Esophagus squamous epithelium (tissue), 5 donors: ENCODE measurements at places on chromosomes 13 and 19.

DNA sequence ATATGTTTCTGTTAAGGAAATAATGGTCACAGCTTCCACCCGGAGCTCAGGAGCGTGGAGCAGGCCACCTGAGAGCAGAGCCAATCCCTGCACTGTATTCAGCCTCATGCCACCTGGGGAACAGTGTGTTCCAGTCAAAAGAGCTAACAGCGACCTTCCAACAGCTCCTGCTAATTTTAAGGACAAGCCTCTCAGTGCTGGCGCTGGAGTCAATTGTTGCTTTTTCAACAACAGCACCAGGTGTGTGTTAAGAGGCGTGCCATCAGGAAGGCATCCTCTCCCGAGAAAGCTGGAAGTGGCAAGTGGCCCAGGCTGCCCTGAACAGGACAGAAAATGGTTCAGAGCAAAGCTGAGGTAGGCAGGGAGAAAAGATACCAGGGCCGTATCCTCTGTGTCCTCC, 102.0 kb downstream of the CACNA1A start:
- no peak overlapping the region for H3K27ac ChIP-seq
- H3K4me3 ChIP-seq = no peak overlapping the region
- H3K27me3 ChIP-seq = no peaks in the 10 kb centered on the region
- peaks cover 6% of the 10 kb centered on the region for H3K4me1 ChIP-seq
- no peak for DNase-seq
- H3K36me3 ChIP-seq = no peaks in the 10 kb centered on the region

DNA sequence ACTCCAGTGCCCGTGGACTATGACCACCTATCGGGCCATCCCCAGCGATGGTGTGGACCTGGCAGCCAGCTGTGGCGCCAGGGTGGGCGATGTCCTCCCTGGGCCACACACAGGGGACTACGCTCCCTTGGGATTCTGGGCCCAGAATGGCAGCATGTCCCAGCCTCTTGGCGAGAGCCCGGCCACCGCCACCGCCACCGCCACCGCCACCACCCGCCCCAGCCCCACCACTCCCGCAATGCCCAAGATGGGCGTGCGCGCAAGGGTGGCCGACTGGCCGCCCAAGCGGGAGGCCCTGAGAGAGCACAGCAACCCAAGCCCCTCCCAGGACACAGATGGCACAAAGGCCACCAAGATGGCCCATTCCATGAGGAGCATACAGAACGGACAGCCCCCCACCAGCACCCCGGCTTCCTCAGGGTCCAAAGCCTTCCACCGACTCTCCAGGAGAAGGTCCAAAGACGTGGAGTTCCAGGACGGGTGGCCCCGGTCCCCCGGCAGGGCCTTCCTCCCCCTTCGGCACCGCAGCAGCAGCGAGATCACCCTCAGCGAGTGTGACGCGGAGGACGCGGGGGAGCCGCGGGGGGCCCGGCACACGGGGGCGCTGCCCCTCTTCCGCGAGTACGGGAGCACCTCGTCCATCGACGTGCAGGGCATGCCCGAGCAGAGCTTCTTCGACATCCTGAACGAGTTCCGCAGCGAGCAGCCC, 142.3 kb downstream of the DPF1 start:
- no peak for DNase-seq
- no peaks in the 10 kb centered on the region for H3K4me1 ChIP-seq
- no peak overlapping the region for H3K4me3 ChIP-seq
- H3K27me3 ChIP-seq = no peaks in the 10 kb centered on the region
- H3K36me3 ChIP-seq = peaks cover 32% of the 10 kb centered on the region

- peaks cover 64% of the 10 kb centered on the region for H3K4me1 ChIP-seq
- no peak overlapping the region for H3K4me3 ChIP-seq
- peak overlapping the region; percentile 61 for H3K27ac ChIP-seq
- no peak for DNase-seq
- no peaks in the 10 kb centered on the region for H3K27me3 ChIP-seq
- no peaks in the 10 kb centered on the region for H3K36me3 ChIP-seq
Measured at GRCh38 chr13:30743319-30744055, 8.1 kb downstream of the ALOX5AP start.

DNA sequence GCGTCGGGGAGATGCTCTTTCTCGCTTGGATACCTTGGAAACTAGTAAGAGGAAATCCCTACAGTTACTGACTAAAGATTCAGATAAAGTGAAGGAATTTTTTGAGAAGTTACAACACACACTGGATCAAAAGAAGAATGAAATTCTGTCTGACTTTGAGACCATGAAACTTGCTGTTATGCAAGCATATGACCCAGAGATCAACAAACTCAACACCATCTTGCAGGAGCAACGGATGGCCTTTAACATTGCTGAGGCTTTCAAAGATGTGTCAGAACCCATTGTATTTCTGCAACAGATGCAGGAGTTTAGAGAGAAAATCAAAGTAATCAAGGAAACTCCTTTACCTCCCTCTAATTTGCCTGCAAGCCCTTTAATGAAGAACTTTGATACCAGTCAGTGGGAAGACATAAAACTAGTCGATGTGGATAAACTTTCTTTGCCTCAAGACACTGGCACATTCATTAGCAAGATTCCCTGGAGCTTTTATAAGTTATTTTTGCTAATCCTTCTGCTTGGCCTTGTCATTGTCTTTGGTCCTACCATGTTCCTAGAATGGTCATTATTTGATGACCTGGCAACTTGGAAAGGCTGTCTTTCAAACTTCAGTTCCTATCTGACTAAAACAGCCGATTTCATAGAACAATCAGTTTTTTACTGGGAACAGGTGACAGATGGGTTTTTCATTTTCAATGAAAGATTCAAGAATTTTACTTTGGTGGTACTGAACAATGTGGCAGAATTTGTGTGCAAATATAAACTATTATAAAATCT, 2.7 kb upstream of the KCNRG start:
- no peak overlapping the region for H3K27ac ChIP-seq
- no peaks in the 10 kb centered on the region for H3K27me3 ChIP-seq
- DNase-seq = no peak
- no peak overlapping the region for H3K4me3 ChIP-seq
- H3K4me1 ChIP-seq = peaks cover 11% of the 10 kb centered on the region
- H3K36me3 ChIP-seq = peaks cover 64% of the 10 kb centered on the region

GRCh38 chr19:925087-925525, 729 bp upstream of the ARID3A start:
- peaks cover 11% of the 10 kb centered on the region for H3K36me3 ChIP-seq
- peak overlapping the region; percentile 70 for H3K4me3 ChIP-seq
- peaks cover under 1% of the 10 kb centered on the region for H3K27me3 ChIP-seq
- peaks cover 25% of the 10 kb centered on the region for H3K4me1 ChIP-seq
- no peak for DNase-seq

DNA sequence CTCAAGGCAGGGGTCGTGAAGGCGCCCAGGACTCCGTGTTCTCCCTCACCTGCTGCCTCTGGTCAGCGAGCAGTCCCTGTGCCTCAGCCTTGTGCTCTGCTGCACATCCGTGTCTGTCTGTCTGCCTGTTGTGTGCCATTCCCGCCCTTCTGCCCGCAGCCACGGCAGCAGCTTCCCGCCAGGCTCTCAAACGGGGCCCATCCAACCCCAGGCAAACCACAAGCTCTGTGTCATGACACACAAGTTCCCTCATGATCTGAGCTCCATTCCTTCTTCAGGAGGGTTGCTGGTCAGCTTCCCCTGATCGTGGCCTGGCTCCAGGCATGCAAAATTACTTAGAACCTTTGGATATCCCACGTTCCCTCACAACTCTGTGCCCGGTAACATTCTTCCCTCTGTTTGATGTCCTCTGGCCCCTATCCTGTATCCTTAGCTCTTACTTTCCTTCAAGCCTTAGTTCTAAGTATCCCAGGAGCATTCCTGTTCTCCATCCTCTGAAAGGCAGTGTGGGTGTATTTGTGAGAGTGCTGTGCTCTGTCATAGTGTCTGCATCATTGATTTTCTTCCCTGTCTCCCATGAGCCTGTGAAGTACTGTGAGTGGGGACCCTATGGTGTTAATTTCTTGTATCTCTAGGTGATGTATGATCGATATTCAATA, 3.2 kb downstream of the GPR183 start:
- peaks cover 35% of the 10 kb centered on the region for H3K4me1 ChIP-seq
- H3K27ac ChIP-seq = peak overlapping the region; percentile 77
- no peak for DNase-seq
- H3K4me3 ChIP-seq = peak overlapping the region; percentile 32
- H3K36me3 ChIP-seq = no peaks in the 10 kb centered on the region

DNA sequence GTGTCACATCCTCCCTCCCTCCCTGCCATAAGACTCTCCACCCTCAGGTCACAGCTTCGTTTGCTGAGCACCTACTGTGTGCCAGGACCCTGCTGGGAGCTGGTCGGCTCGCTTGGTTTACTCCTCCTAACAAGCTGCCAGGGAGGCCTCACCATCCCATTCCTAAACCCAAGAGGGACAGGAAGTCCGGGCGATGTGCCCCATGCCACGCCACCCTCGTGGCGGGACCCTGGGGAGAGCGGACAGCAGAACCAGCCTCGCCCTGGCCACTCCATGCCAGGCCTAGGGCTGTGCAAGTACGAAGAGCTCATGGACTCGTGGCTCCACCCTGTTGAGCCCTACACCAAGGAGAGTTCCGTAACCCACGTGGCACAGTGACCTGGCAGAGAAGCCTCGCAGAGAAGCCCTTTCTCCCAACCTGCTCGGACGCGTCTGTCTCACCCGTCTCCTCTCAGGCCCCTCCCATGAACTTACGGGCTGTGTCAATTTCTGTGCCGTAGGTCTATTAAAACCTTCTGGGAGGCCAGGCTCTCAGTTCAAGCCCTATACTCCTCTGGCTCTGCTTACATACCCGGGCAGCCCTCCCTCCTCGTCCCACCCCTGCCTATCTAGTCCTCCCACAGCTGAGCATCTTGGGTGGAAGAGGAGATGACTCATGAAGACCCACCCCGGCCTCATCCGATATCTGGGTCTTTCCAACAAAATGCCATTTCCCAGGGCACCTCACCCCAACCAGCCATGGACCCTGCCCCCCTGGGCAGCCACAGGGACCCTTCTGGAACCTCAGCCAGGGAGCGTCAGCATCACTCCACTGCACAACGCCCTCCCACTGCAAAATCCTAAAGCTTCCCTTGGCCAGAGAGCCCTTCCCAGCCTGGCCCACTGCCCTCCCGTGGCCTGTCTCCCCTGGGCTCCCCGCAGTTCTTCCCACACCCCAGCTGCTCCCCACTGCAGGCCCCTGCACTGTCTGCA, 2.6 kb downstream of the UBXN6 start:
- DNase-seq = no peak
- no peaks in the 10 kb centered on the region for H3K27me3 ChIP-seq
- H3K36me3 ChIP-seq = peaks cover 49% of the 10 kb centered on the region

GRCh38 chr19:54216869-54217268, 5.9 kb downstream of the LILRB3 start:
- no peak for DNase-seq
- H3K27ac ChIP-seq = no peak overlapping the region
- no peaks in the 10 kb centered on the region for H3K4me1 ChIP-seq
- no peaks in the 10 kb centered on the region for H3K27me3 ChIP-seq

- H3K4me3 ChIP-seq = no peak overlapping the region
- H3K27ac ChIP-seq = no peak overlapping the region
- H3K4me1 ChIP-seq = no peaks in the 10 kb centered on the region
Measured at GRCh38 chr13:37539976-37540605, 58.5 kb downstream of the POSTN start.

DNA sequence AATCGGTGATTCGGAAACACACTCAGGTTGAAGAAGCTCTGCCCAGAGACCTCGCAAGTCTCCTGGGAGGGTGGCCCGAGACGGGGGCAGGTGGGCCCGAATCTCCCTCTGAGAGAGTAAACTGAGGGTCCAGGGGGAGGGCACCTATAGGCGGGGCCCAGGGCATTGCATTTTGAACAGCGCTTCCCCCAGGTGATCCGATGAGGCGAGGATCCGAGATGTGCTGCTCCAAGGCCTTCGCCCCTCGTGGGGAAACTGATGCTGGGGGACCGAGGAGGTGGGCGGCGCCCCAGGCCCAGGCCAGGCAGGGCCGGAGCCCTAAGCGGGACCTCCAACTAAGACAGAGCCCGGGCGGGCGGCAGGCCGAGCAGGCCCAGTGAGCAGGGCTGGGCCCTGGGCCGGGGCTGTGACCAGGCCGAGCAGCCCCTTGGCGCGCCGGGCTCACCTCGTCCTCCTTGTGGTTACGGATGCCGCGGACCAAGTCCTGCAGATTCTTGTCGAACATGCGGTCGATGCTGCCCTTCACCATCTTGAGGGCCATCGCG, 500 bp downstream of the AP3D1 start:
- peaks cover 30% of the 10 kb centered on the region for H3K4me1 ChIP-seq
- H3K4me3 ChIP-seq = peak overlapping the region; percentile 97
- no peaks in the 10 kb centered on the region for H3K36me3 ChIP-seq
- no peak for DNase-seq
- H3K27ac ChIP-seq = peak overlapping the region; percentile 92
- no peaks in the 10 kb centered on the region for H3K27me3 ChIP-seq

DNA sequence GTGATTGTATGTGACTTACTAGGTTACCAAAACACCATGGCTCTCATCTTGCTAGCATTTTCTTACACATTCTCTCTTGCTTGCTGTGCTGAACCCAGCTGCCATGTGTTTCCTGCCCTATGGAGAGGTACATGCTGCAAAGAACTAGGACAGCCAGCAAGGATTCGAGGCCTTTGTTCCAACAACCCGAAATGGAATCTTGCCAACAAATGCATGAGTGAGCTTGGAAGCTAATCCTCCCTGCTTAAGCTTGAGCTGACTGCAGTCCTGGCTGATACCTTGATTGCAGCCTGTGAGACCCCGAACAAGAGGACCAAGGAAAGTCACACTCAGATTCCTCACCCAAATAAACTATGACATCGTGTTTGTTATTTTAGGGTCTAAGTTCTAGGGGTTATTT, 651.2 kb downstream of the SLITRK6 start:
- no peak overlapping the region for H3K27ac ChIP-seq
- no peaks in the 10 kb centered on the region for H3K4me1 ChIP-seq
- DNase-seq = no peak
- no peaks in the 10 kb centered on the region for H3K36me3 ChIP-seq
- H3K4me3 ChIP-seq = no peak overlapping the region

GRCh38 chr13:60174113-60174512, 10.4 kb upstream of the DIAPH3 start:
- H3K27ac ChIP-seq = no peak overlapping the region
- H3K4me1 ChIP-seq = no peaks in the 10 kb centered on the region
- H3K36me3 ChIP-seq = no peaks in the 10 kb centered on the region
- no peaks in the 10 kb centered on the region for H3K27me3 ChIP-seq
- no peak overlapping the region for H3K4me3 ChIP-seq
- DNase-seq = no peak
